ENCODE measurements at places on chromosomes 2 and 18.

DNA sequence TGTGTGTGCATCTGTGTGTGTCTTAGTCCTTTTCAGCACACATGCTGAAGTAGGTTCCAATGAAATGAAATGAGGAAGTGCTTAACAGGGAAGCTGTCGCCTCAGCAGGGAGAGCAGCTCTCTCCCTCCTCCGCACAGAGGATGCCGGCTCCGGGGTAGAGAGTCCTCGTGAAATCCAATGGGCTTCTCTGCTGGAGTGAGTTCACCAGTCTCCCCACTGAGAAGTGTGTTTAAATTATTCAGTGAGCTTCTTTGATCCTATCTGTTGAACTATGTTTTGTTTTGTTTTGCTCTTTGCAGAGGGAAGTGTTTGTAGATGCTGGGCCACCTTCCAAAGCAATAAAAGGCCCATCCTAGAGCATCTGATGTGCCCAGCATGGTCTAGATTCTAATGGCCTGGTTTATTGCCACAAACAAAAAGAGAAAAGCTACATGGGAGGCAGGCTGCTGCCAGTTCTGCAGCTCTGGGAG lies 6.7 kb downstream of the PPP1R7 start:
- DNase-seq = no peak

- DNase-seq = no peak
Observed at GRCh38 chr2:221807706-221808105, 235.6 kb upstream of the EPHA4 start.

GRCh38 chr18:23283916-23284430 lies 148.7 kb downstream of the CABLES1 start:
- no peak for DNase-seq

- DNase-seq = peak; percentile 66
Observed at GRCh38 chr2:197130318-197130717, 180.3 kb downstream of the ANKRD44 start.

DNA sequence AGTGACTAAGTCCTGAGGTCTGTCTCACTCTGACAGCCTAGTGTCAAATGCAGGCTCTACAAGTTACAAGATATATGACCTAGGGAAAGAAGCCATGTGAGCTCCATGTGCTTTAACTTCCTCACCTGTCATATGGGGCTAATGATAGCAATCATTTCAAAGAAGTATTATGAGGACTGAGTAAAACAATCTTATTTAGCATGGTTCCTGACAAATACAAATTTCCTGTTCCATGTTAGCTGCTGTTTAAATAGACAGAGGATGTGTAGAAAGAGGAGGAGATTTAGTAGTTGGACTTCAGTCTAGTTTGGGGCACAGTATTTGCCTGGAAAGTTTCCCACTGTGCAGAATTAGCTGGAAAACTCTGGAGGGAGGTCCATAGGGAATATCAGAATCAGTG lies 545.8 kb downstream of the CNTNAP5 start:
- DNase-seq = no peak

DNA sequence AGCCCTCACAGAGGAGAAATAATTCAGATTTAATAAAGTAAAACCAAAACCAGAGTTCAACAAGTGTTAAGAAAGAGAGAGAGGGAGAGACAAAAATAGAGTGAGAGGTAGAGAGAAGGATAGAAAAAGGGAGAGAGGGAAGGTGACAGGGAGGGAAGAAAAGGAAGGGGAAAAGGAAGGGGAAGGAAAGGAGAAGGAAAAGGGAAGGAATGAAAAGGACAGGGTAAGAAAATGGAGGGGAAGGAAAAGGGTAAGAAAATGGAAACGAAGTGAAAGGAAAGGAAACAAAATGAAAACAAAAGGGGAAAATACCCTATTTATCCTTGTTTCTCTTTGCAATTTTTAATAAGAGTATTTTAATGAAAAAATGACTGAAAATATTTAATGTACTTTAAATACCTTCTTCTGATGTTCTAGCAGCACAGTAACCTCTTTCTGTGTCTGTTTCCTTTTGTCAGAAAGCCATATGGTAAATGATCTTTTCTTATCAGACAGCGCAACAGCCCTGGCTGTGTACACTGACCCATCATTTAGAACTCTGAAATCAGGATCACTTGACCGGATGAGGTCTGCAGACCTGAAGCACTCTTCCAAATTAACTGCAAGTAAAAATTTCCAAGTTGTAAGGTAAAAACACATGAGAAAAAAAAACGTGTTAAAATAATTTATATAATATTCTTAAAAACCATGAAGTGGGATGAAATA lies 11.8 kb downstream of the DSC3 start:
- no peak for DNase-seq

- DNase-seq = peak; percentile 69
Observed at GRCh38 chr2:113370478-113371091, 66.9 kb upstream of the ZNG1B start.

DNA sequence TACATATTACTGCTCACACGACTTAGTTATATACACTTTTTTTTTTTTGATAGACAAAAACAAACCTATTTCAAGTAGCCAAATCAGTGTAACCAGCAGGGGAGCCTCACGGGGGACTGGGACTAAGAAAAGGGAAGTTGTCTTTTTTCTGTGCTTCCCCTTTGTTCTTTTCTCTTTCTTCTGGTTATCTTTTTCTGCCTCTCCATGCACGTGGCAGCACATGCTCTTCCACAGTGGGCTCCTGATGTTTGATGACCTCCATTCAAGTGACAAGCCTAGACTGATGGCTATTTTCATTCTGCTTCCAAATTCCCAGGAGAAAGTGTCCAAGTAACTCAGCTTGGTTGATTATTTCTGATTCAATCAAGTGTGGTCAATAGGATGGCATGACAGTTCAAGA lies 98.2 kb upstream of the STK39 start:
- DNase-seq = no peak

GRCh38 chr2:238869-239268 lies 25.0 kb downstream of the SH3YL1 start:
- DNase-seq = no peak

- no peak for DNase-seq
Observed at GRCh38 chr2:28527196-28527595, 31.3 kb downstream of the PLB1 start.

DNA sequence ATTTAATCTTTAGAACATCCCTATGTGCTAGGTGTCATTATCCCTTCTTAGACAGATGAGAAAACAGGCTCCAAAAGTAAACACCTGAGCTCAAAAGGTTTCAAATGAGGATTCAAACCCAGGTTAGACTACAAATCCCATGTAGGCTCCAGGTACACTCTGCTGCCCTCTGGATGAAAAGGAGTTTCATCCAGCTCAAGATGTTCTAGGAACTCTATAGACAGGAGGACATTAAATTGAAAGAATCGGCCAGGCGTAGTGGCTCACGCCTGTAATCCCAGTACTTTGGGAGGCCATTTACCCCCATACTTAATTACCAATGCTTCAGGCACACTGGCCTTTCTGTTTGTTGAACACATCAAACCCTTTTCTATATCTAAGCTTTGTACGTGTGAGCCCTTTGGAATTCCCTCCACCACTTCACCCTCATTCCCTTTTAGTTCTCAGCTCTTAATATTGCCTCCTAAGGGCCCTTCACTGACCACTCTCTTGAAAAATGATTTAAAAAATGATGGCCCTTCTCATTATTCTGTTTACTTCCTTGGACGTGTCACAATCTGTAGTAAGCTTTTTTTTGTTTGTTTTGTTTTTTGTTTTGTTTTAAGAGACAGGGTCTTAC lies 10.7 kb downstream of the SLC25A12 start:
- no peak for DNase-seq

DNA sequence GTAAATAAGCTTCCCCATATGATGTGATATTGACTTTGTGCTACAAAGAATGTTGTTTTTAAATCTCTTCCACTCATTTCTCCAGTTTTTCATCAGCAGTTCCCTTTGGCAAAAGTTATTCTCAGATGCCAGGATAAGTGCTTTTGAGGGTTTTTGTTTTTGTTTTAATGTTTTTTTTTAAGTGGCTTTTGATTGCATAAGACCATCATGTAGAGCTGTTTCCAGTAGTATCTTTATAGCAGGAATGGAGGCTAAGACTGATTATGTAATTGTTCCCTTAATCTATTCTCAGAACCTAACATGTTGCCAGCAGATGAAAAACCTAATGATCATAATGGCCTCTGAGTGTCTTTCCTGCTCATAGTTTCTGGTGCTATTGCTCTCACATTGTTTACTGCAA lies 77.9 kb downstream of the CABLES1 start:
- DNase-seq = no peak

DNA sequence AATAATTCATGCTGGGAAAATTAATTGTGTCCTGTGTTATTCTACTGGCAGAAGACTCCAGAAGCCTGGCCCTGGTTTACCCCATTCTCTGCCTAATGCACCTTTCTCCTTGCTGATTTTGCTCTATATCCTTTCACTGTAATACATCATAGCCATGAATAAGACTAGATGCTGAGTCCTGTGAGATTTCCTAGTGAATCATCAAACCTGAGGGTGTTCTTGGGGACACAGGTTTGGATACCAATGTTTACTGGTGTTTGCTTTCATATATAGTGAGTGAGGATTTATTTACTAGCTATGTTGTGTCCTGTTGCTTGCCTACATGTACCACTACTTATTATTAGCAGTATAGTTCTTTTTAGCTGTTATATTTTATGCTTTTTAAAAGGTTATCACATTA lies 6.5 kb downstream of the METTL5 start:
- DNase-seq = no peak

GRCh38 chr18:67109535-67109934 lies 407.0 kb downstream of the DSEL start:
- DNase-seq = no peak

- DNase-seq = no peak
Observed at GRCh38 chr2:201114846-201115245, 1.1 kb upstream of the CFLAR start.

GRCh38 chr2:232908695-232909094 lies 38.6 kb downstream of the SNORC start:
- DNase-seq = no peak

DNA sequence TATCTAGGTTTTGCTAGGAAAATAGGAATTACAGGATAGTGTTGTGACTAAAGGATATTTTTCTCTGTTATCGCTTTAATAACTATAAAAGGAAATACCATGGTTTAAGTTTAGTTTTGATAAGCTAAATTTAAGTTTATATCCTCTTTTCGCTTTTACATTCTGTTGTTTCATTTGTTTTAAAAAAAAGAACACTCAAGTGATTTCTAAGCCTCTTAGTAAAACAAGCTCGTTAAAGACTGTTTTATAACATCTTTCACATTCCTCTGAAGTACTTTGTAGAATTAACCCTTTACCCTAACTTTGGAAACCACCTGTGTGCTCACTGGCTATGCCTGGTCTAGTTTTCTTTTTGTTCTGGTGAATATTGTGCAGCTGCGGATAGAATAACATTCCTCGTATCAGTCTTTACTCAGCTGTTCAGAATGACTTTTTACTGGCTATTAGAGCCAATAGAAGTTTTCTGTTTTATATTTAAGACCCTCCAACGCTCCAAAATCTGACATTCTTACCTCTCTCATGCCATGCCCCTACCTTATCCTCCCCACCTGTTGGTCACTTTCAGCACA lies 183.1 kb downstream of the PTPRM start:
- no peak for DNase-seq

DNA sequence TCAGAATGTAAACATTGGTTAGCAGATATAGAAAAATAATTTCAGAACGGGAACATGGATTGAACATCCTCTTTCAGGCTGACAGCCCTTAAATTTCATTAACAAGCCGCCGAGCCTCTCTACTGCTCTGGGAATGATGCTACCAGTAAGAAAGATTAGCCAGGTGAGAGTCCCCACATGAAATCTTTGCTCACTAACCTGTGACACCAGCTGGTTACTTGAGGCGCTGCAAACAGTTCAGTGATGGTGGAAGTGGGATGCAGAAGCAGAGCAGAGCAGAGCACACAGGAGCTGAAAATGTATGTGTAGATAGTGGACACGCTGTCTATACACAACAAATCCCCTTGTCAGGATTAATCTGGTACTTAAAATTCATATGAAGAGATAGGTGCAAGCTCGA lies 721.1 kb downstream of the DPP10 start:
- DNase-seq = no peak

DNA sequence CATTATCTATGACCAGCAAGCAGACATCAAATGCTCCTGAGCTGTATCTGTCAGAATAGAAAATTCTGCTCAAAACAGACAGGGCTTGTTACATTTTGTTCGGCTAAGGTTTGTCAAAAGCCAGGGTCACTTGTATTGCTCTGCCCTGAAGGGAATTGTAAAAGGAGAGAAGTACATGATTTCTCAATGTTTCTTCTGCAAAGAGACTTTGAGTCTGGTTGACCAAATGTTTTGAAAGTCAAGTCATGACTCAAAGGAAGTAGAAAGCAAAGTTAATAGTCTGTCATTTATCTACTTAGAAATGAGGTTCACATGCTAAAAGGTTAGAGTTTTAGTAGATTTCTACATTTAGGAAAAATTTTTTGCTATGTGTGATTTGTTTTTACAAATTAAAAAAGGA lies 1624.1 kb upstream of the ZEB2 start:
- DNase-seq = no peak

GRCh38 chr2:11343368-11343649 lies 1.1 kb downstream of the ROCK2 start:
- DNase-seq = peak; percentile 37

DNA sequence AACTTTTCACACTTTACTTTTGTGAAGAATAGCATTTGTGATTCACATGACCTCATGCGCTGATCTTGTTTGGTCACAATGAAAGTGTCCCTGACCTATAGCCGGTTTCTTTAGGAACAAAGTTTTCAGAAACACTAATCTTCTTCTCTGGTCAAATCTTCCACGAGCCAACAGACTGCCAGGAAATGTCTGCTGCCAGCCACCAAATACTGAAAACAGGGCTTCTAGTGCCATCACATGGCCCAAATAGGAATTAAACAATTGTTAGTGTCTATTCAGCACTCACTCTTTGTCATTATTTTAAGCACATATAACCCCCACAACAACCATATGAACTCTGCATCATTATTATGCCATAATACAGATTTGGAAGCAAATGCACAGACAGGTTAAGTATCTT lies 286.5 kb upstream of the SYT4 start:
- DNase-seq = peak; percentile 59

DNA sequence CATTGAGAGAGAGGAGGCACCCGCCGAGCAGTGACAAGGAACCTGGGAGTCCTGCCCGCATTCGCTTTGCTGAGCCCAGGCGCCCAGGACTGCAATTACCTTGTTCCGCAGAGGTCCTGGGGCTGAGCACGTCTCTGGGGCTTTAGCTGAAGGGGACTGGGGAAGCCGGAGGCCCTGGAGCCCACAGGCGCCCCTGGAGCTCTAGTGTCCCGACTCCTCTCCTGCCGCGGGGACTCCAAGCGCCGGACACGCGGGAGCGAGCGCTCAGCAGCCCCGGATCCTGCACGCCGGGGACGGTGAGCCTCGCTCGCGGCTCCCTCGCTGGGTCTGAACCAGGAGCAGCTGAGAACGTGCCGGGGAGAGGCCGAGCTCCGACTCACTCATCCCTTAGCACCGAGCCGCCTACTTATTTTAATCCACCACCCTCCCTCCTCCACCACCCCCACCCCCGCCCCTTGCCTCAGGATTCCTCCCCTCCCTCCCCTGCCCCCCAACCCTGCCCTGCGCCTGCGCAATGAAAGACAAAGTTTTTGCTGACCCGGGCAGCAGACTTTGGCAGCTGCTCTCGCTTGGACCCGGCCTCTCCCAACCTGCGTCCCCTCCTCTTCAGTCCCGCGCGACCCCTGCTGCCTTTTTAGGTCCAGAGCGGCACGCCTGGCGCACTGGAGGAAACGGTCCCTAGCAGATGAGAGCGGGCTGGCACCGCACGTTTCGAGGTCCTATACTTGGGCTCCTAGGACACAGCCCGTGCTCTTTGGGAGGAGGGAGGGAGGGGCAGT lies at the start of gene OSR1:
OSR1 (minus strand) TSS at position 382 of the 779 bp plus-strand sequence. CDS start 4,818 bp downstream, outside the sequence.
- peak; percentile 24 for DNase-seq

GRCh38 chr2:14235667-14236066 lies 396.9 kb upstream of the LRATD1 start:
- no peak for DNase-seq

- no peak for DNase-seq
Observed at GRCh38 chr2:125296742-125297141, 1271.7 kb downstream of the CNTNAP5 start.

GRCh38 chr2:122627388-122627787 lies 871.9 kb downstream of the TSN start:
- DNase-seq = no peak

Measured in MM.1S (cell line).